ENCODE measurements at places on chromosomes 5 and 9.

- DNase-seq: no peak
Observed at GRCh38 chr5:136020001-136020382, 8.8 kb upstream of the TGFBI start.

- no peak for DNase-seq
Observed at GRCh38 chr5:166267907-166268306, 2023.5 kb upstream of the WWC1 start.

- no peak for DNase-seq
Observed at GRCh38 chr5:17737092-17737491, 102.8 kb downstream of the TAF11L14 start.

- peak; percentile 73 for DNase-seq
Observed at GRCh38 chr9:5886114-5886939, 4.4 kb upstream of the MLANA start.

DNA sequence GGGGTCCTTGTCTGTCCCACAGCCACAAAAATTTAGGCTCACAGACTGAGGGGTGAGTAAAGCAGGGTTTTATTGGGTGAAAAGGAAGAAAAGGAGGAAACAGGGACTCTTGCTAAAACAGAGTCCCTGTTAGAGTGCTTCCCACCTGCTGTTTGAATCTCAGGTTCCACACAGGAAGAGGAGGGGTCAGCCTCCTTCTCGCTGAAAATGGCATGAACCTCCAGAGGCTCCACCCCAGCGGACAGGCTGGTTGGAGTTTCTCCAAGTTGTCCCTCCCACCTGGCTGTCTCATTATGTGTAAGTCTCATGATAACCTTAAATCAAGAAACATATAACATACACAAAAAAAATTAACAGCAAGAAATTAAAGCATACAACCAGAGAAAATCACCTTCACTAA lies 28.3 kb upstream of the UHRF2 start:
- no peak for DNase-seq

- DNase-seq: no peak
Observed at GRCh38 chr5:107580889-107581820, 89.6 kb downstream of the EFNA5 start.

DNA sequence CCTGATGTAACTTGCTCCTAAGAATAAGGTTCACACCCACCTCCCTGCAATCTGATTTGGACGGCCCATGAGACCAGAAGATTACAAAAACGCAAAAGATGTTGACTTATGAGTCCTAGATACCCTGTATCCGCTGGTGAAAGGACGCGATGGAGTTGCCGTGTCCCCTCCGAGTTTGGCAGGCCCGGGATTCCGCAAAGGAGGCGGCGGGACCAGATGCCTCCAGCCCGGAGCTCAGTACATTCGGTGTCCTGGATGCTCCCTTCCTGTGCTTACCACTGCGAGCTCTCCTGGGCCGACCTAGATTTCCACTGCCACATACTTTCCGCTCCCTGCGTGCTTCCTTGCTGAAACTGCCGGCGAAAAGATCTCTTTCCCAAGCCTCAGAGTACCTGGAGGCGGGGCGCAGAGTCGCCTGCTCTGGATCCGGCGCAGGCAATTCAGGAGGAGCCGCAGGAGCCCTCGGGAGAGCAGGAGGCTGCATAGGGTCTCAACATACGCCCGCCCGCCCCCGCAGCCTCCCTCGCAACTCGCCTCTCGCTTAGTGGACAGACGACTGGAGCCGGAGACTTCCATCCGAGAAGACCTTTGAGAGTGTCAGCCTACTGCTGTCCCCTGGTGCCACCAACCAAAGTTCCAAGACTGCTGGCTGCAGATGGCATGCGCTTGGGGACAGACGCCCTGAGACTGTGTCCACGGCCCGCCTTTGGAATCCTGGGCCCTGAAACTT lies 39.8 kb downstream of the ANXA2R start:
- DNase-seq: no peak

DNA sequence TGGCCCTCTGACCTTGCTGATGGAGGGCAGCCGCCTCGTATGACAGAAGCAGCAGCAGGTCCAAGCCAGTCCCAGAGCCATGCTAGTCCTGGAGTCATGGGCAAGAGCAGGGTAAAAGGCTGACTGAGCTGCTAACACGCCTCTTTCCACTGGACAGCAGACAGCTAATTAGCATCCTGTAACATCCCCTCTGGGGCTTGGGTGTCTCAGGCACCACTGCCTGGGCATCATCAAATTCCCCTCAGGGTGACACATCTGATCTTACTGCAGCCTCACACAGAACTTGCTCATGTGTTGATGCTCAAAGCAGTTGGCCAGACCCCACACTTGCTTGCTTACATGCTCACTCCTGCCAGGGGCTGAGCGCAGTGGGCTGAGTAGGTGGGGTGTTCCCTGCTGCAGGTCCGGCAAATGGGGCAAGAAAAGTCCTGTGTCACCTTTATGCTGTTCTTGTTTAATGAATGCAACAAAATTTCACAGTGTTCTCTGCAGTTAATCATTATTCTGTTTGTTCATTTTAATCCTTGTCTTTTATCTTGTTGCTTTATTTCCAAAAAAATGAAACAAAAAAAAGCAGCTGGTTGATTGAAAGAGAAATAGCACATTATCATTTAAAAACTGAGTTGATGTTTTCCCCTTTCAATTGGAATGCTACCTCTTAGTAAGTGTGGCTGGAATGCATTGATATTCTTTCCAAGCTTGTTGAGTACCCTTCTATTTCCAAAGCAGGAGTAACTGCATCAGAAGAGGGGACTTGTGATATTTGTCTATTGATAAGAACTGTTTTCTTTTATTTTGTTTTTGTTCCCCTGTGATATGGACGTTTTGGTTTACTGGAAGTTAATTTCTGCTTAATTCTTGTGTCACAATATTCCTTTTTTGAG lies 254.1 kb downstream of the CDH18 start:
- no peak for DNase-seq

All from activated CD4-positive, alpha-beta T cell treated with anti-CD3 and anti-CD28 coated beads for 4 hours (primary cell).